ENCODE measurements at places on chromosomes 1 and 21.

- no peak for DNase-seq
These were observed 12.5 kb downstream of the NR5A2 start for GRCh38 chr1:200039849-200040474.

GRCh38 chr1:225763716-225764548 lies 13.7 kb upstream of the SRP9 start:
- no peak for DNase-seq

GRCh38 chr1:233482388-233482787 lies 131.5 kb upstream of the KCNK1 start:
- no peak for DNase-seq

DNA sequence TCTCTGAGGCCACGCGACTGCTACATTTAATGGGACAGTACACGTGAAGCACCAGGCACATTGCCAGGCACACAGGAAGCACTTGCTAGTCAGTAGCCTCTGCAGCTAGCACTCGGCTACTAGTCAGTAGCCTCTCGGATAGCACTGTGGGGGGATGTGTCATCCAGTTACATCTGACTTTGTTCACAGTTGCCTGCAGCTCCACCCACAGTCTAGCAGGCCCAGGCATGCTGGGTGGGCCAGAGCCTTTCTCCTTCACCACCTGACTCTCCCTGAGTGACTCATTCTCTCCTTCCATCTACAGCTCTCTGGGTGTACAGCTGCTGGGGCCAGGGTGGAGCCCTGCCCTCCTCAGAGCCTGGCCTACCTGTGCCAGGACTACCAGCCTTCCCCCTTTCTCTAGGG lies 51.5 kb downstream of the PTPRF start:
- DNase-seq, result no peak

- no peak for DNase-seq
These were observed 2.8 kb upstream of the ZC3H12A start for GRCh38 chr1:37471345-37472231.
